ENCODE measurements at places on chromosomes 5 and 9.

GRCh38 chr9:6441269-6441668, 28.3 kb downstream of the UHRF2 start:
- DNase-seq, result no peak

- no peak for DNase-seq
These were observed 273.2 kb upstream of the MPDZ start for GRCh38 chr9:13552606-13553215.

DNA sequence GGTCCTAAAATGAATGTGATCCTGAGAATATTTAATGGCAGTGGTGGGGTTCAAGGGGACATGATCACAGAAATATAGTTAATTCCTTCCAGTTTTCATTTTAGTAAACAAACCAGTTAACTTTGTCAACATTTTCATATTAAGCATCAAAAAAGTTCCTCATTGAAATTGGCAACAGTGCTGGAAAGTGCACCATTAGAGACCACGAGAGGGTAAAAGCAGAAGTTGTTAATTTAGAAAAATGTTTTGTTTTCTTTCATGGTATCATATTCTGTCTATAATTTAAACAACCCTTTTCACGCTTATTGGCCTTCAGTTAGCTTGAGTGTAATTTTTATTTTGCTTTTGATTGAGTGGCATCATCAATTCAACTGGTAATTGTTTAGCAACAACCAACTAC, 11.9 kb downstream of the GIN1 start:
- DNase-seq, result no peak

GRCh38 chr5:122770477-122770876, 4.4 kb upstream of the SNX2 start:
- no peak for DNase-seq

GRCh38 chr9:86966852-86967511, 19.7 kb upstream of the GAS1 start:
- DNase-seq, result no peak

- no peak for DNase-seq
These were observed 11.8 kb upstream of the CHD1 start for GRCh38 chr5:98940581-98940980.

DNA sequence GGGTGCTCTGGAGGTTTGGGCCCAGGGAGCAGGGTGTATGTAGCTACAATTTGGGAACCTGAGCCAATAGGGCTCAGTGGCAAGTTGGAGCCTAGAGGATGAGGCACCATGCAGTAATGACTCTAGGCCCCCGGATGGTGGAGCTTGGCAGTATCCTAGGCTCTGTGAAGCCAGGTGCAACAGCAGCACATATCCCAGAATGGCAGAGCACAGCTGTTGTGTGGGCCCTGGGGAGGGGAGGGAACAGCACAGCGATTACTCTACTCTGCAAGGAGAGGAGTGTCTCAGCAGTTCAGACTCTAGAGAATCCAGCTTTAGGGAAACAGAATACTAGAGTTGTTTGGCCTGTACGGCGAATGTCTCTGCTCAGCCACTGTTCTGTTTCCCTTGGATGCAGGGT, 56.1 kb downstream of the LRRTM2 start:
- DNase-seq, result no peak

GRCh38 chr5:45697201-45697600, 1.0 kb upstream of the HCN1 start:
- no peak for DNase-seq

DNA sequence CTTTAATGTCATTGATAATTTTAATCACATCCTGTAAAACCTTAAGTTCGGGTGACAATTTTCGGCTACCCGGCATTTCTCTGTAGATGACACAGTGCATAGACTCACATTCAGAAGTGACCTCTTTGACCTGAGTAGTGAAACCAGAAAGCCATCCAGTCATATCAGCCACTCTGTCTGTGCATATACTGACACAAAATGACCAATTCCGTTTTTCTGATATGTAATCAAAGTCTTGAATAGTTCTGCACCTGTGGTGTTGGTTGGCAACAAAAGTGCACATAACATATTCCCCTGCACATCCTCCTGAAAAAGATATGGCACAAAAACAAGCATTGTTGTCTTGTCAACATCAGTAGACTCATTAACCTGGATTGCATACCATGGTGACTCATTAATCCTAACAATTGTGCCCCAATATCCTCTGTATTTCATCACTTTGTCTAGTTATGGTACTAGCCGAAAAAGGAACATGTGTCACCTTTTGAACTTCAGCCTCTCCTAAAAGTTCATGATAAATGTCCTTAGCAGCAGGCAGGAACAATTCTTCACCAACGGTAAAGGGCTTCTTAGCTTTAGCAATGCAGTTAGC, 4.6 kb upstream of the HNRNPA0 start:
- DNase-seq, result no peak

DNA sequence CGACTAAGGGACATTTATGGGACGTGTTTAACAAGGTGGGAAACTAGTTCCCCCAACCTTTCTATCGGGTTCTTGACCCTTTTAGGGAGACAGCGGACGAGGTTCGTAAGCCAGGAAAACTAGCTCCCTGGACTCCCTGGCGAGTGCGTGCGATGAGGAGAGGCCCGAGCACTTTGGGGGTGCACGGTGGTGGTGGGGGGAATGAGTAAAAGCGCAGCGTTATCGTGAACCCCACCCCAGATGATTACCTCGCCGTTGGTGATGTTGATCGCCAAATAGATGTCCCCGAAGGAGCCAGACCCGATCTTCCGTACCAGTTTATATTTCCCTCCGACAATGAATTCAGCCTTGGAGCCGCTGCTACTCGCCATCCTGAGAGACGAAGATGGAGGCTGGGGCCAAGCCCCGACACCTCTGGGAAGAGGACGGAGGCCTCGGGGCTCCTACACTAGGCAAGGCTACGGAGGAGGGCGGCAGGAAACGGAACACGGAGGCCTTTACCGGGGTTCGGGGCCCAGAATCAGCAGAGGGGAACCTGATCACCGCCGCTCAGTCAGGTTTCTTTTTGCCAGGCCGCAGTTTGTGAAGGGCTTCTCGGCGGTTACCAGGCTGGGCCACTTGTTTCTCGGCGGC, 529 bp downstream of the CSNK1A1 start:
- DNase-seq, result no peak

DNA sequence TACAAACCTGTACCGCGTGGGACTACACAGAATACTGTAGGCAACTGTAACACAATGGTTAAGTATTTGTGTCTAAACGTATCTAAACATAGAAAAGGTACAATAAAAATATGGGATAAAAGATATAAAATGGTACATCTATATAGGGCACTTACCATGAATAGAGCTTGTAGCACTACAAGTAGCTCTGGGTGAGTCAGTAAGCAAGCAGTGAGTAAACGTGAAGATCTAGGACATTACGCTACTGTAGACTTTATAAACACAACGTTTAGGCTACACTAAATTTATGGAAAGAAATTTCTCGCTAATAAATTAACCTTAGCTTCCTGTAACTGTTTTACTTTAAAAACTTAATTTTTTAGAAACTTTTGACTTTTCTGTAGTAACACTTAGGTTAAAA, 46.5 kb downstream of the MRPS27 start:
- no peak for DNase-seq

DNA sequence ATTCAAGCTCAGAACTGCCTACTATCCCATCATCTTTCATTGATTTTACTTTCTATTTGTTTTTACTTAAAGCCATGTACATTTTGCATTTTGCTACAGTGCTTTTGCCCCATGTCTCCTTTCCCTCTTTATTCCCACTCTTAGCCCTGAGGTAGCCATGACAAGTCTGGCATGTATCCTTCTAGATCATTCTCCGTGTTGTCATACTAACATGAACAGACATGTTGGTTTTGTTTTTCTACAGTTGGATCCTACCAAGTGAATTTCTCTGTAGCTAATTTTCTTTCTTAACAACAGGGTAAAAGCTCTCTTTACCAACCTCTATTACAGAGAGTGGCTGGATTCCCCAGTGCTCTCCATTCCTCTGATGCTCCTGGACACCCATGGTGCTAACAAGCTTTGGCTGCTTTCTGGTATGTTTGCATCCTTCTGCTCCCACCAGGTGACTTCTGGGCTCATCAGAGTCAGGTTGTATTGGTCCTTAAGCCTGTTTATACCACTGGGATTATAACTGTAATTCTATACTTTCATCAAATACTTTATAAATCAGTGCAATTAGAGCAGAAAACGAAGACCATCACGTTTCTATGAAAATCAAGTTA, 38.8 kb upstream of the BOD1 start:
- no peak for DNase-seq

DNA sequence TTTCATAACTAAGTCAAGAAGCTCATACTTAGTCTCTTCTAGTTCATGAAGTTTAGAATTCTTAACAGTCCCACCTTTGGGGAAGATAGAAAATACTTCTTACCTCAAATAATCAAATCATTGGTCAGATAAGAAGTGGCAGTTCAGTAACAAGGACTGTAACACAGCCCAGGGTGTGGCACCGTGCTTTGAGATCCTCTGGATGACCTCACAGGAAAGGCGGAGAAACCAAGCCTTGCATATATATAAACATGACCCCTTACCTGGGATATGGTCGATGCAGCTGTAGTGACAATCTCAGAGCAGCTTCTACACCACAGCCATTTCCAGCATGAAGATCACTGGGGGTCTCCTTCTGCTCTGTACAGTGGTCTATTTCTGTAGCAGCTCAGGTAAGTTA, at the start of gene SPINK7:
Gene SPINK7, plus strand, starts transcription at position 271 of the 400 bp plus-strand sequence. Its CDS starts 61 bp downstream, at position 332.
- no peak for DNase-seq

- DNase-seq, result no peak
These were observed 332.0 kb downstream of the TRIM32 start for GRCh38 chr9:117018966-117019617.

DNA sequence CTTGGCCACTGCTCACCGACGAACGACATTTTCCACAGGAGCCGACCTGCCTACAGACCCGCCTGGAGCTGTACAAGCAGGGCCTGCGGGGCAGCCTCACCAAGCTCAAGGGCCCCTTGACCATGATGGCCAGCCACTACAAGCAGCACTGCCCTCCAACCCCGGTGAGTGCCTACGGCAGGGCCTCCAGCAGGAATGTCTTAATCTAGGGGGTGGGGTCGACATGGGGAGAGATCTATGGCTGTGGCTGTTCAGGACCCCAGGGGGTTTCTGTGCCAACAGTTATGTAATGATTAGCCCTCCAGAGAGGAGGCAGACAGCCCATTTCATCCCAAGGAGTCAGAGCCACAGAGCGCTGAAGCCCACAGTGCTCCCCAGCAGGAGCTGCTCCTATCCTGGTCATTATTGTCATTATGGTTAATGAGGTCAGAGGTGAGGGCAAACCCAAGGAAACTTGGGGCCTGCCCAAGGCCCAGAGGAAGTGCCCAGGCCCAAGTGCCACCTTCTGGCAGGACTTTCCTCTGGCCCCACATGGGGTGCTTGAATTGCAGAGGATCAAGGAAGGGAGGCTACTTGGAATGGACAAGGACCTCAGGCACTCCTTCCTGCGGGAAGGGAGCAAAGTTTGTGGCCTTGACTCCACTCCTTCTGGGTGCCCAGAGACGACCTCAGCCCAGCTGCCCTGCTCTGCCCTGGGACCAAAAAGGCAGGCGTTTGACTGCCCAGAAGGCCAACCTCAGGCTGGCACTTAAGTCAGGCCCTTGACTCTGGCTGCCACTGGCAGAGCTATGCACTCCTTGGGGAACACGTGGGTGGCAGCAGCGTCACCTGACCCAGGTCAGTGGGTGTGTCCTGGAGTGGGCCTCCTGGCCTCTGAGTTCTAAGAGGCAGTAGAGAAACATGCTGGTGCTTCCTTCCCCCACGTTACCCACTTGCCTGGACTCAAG, 1.5 kb downstream of the CSF2 start:
- no peak for DNase-seq

GRCh38 chr5:165334201-165334600, 1828.8 kb downstream of the MAT2B start:
- DNase-seq, result no peak

GRCh38 chr9:121694600-121694999, 43.2 kb downstream of the DAB2IP start:
- DNase-seq, result no peak

- DNase-seq, result peak; percentile 66
These were observed 15.5 kb downstream of the C5orf15 start for GRCh38 chr5:133952729-133953567.

DNA sequence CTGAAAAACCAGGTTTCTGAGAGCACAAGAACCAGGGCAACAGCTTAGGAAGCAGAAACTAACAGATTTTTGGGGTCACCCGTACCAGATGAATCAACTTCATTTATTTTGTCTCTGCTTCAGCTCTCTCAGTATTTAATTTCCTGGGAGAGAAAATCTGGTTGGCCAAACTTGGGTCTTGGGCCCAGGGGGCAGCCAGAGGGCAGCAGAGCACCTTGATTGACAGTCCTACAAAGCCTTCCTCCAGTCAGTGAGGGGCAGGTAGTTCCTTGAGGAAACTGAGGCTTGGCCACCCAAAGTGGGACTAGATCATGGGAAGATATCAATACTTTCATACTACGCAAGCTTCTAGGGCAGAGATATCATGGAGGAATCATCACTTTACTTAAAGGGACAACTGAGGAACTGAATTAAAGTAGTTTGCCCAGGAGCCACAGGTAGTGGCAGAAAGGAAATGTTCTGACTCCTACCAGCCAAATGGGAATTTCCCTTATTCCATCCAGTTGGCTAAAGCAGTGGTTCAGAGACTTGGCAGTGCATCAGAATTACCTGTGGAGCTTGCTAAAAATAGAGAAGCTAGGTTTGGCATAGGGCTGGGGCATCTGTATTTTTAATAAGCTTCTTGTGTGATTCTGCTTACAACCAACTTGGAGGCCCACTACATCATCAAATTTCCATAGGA, 21.5 kb upstream of the ARHGAP26 start:
- no peak for DNase-seq

DNA sequence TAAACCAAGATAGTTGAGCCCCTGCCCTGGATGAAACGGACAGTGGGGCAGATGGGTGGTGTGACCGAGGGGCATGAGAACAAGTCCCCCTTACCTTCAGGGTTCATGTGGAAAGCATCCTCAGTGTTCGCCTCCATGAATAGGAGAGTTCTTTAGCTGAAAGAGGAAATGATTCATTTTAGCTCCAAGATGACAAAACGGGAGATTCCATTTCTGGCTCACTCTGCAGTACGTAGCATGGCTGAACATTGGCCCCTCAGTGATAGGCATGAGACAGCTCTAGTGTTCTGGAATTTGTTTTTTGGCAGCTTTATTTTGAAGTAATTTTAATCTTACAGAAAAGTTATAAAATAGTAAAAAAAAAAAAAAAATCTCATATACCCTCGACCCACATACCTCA, 70.2 kb upstream of the AGXT2 start:
- DNase-seq, result peak; percentile 40
